ENCODE measurements at places on chromosomes 12 and 14.

DNA sequence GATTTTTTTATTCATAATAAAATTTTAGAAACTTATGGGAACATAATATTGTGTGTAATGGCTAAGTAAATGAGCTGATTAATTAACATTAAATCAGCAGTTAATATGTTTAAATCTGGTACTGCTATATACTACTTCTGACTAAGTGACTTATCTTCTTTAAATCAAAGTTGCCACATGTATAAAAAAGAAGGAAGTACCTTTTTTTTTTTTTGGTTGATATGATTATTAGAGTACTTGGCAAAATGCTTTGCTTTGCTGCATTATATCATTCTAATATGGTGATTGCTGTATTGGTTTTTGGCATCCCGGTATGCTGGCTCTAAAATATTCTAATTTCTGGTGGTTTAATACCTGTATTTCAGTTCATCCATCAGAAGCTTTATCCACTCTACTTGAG is 319.1 kb upstream of the RGS6 start:
- no peak for DNase-seq

GRCh38 chr14:106586098-106586704 is 1059.8 kb downstream of the TMEM121 start:
- DNase-seq = no peak

DNA sequence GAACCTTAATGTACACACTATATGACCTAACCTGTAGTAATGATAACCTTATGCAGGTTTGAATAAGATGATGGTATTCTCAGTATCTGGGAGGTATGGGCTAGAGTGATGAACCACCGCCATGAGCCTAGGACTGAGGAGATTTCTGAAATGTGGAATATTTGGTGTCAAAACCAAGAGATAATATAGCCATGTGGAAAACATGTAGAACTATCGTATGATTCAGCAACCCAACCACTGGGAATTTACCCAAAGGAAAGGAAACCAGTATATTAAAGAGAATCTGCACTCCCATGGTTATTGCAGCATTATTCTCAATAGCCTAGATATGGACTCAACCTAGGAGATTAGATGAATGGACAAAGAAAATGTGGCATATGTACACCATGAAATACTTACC is 271.7 kb upstream of the BTG1 start:
- no peak for DNase-seq

GRCh38 chr12:106769546-106769945 is 4.9 kb upstream of the RIC8B start:
- DNase-seq = no peak

DNA sequence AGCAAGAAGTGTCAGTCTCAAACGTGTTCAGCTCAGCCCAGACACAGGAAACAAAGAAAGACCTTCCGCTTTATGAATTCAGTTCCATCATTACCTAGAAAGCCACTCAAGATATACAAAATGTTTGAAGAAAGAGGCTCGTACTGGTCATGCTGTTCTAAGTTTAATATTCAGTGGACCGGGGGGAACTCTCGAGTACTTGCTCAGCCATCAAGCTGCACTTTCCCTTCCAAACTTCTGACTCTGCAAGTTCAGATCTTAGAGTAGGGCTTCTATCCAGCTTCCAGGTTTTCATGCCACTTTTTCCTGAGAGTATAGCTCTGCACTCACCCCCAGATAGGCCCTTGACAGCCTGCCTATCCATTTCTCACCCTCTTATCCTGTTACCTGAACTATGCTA is 62.8 kb upstream of the OSBPL8 start:
- no peak for DNase-seq

GRCh38 chr14:42715316-42715715 is 1108.6 kb downstream of the LRFN5 start:
- DNase-seq = no peak

GRCh38 chr12:96670334-96670899 is 181.0 kb downstream of the CFAP54 start:
- no peak for DNase-seq

GRCh38 chr14:67932708-67933246 is 113.2 kb downstream of the RAD51B start:
- no peak for DNase-seq

Data from HAP-1 (cell line).